ENCODE measurements at places on chromosomes 11 and 22. TPM values are rescaled to one million over a fixed set of nuclear protein-coding genes. Genes with fewer than 3 reads are reported as not detected.

DNA sequence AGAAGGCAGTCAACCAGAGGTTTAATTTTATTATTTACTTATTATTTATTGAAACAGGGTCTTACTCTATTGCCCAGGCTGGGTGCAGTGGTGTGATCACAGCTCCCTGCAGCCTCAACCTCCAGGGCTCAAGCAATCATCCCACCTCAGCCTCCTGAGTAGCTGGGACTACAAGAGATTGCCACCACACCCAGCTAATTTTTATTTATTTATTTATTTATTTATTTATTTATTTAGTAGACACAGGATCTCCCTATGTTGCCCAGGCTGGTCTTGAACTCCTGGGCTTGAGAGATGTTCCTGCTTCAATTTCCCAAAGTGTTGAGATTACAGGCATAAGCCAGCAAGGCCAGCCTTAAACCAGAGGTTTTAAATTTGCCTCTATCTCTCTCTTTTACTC is 83.1 kb downstream of the RCN1 start:
- no peak for DNase-seq

GRCh38 chr22:38034278-38034882 is 22.8 kb upstream of the PICK1 start:
- no peak for DNase-seq

- peak; percentile 9 for DNase-seq
Observed at GRCh38 chr22:48161298-48161697, 1398.8 kb downstream of the TBC1D22A start.

- DNase-seq, result no peak
Observed at GRCh38 chr11:2096011-2096918, 42.9 kb downstream of the IGF2 start.

AP2A2 gene
- 69.7 TPM for total RNA-seq

FAM118B gene
- total RNA-seq, result 25.9 TPM

TANGO2 gene
- total RNA-seq, result 30.1 TPM
